ENCODE measurements at places on chromosomes 5 and 9. TPM values are rescaled to one million over a fixed set of nuclear protein-coding genes. Genes with fewer than 3 reads are reported as not detected.

RNF183 gene
- total RNA-seq: not detected

SLC34A3 gene
- total RNA-seq: not detected

GPR151 gene
- not detected for total RNA-seq

MLANA gene
- not detected for total RNA-seq

GLDC gene
- total RNA-seq: 0.32 TPM

CCNJL gene
- 7.6 TPM for total RNA-seq

AK6 gene
- total RNA-seq: 97.5 TPM

LCP2 gene
- not detected for total RNA-seq

PCAT7 gene
- total RNA-seq: 0.17 TPM

SPATA31A7 gene
- not detected for total RNA-seq

SLC2A6 gene
- 1.8 TPM for total RNA-seq

TEX48 gene
- not detected for total RNA-seq

All from A673 (cell line).